Natural killer cell treated with Interleukin-12 subunit alpha and Interleukin-12 subunit beta and Interleukin-15 and Interleukin-18, amount 100 ng/mL, for 72 hours (primary cell): ENCODE measurements at places on chromosomes 12 and 14.

GRCh38 chr12:94962670-94963069, 40.8 kb downstream of the NDUFA12 start:
- DNase-seq = no peak

GRCh38 chr12:89862511-89863445, 154.1 kb upstream of the ATP2B1 start:
- peak; percentile 67 for DNase-seq

DNA sequence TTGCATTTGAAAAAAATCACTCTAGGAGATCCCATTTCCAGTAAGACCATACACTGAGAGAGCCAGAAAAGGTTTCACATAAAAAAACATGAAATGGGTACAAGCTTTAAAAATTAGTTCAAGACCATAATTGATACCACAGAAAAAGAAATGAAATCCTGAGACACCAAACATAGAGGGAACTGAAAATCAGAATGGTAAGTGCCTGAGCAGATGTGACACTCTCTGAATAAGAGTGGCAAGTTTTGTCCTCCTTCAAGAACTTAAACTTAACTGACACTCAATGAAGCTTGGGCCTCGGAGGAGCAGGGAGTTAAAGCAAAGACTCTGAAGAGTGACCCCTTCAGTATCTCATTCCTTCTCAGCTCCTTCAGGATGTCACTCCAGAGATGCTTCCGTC, 23.2 kb upstream of the PTGDR start:
- DNase-seq = no peak

DNA sequence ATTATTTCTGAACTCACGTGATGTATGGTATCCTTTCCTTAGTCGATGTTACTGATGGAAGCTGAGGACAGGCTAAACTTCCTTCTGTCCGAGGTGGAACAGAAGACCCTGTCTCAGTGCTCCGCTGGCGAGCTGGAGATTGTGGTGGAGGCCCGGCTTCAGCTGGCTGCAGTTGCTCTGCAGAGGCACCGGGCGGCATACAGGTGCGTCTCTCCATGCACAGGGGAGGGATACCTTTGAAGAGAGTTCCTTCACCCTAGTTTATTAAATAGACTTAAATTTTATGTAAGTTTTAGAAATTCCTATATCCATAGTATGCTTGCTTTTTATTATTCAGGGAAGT, 186.7 kb upstream of the NEDD1 start:
- no peak for DNase-seq

DNA sequence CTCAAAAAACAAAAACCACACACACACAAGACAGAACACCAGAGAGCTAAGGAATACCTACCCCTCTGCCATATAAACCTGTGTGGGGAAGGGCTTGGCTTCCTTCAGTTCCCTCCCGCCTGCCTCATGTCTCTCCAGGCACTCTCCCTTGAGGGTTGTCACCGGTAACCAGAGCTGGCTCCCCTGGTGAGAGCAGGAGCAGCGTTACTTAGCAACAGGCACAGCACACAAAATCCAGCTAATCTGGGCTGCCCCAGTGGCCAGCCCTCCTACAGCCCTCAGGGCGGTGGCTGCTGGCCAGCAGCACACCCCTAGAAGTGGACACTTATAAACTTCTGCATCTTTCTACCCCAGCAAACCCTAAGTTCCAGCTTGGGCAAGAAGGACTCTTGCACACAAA, 21.6 kb upstream of the NR4A1 start:
- DNase-seq = no peak

DNA sequence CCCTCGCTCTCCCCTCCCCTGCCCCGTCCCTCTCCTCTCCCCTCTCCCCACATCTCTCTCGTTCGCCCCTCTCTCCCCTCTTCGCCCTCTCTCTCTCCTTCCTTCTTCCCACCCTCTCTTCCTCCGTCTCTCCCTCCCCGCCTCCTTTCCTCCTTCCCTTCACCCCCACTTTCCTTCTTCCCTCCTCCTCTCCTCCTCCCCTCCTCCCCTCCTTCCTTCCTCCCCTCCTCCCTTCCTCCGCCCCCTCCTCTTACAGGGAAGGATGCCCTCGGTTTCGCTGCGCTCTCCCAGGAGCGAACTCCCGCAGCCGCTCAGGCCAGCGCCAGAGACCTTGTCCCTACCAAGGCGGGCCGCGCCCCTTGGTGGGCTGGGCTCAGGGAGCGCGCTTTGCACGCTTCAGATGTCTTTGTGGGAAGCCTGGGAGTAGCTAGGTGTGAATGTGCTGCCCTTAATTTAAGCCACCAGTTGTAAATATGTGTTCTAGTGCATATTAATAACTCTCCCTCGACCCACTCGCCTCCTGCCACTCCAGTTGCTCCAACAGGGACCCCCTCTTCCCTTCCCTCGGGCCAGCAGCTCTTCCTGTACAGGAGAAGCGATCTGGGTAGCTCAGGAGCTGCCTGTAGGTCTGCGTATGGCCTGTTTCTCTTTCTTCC, 13.3 kb upstream of the MAP3K9 start:
- no peak for DNase-seq

GRCh38 chr14:104280902-104281767, 142.7 kb downstream of the KIF26A start:
- DNase-seq = peak; percentile 44

GRCh38 chr14:23086565-23086964, 8.4 kb downstream of the ACIN1 start:
- DNase-seq = no peak

DNA sequence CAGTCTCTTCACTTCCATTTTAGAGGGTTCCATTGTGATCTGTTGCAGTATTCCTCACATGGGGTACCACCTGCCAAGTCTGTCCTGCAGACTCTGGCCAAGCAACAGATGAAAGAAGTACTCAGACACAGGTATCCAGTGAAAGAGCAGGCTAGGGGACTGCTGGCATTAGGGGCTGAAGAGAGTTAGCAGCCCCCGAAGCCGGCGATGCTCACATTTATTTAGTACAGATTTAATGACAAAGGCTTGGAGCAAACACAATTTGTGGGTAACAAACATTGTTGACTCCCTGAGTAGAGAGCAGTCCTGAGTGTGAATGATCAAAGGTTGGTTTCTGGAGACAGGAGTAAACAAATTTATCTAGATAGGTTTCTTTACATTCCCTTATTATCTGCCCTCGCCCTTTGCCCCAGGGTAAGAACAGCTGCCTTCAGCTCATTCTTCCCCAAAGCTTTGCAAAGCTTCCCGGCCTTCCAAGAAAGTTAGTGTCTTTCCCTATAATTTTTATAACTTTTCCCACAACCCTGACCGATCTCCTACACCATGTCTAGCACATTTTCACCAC, 144.8 kb downstream of the TMEM117 start:
- no peak for DNase-seq

GRCh38 chr12:1776170-1776921, 44.0 kb upstream of the LRTM2 start:
- no peak for DNase-seq

GRCh38 chr14:52312931-52313355, 1.2 kb upstream of the PTGER2 start:
- DNase-seq = no peak

DNA sequence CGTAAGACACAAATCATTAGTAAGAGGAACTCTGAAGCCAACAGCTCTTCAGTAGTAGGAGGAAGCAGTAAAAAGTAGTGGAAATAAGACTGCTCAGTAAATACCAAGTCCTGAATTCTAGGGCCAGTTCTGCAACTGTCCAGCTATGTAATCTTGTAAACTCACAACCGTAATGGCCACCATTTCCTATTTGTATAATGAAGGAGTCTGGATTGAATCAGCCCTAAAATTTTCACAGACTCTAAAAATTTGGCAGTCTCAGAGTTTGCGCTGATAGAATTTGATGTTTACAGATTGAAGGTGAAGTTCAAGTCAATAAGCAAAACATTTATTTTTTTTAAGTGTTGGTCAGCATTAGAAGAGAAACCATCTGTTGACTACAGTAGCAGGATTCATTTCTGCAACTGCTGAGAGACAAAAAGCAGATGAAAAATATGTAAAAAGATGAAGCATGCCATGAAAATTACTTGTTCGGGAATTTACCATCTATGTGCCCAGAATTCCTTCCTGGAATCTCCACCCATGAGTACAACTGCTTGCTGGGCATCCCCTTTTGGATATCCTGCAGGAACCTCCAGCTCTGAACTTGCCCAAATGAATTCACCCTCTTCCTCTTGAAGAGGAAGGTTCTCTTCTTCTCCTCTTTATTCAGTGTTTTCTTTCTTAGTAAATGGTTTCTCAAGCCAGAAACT, 47.5 kb downstream of the GALNT4 start:
- DNase-seq = no peak

GRCh38 chr12:92938638-92939037, 9.5 kb upstream of the EEA1 start:
- no peak for DNase-seq

- no peak for DNase-seq
These were observed 198.0 kb downstream of the ADGRD1 start for GRCh38 chr12:131151558-131152345.

- no peak for DNase-seq
These were observed 31.9 kb downstream of the KCTD10 start for GRCh38 chr12:109445191-109445609.

GRCh38 chr14:21902561-21903181, 229.1 kb upstream of the OR4E1 start:
- no peak for DNase-seq

DNA sequence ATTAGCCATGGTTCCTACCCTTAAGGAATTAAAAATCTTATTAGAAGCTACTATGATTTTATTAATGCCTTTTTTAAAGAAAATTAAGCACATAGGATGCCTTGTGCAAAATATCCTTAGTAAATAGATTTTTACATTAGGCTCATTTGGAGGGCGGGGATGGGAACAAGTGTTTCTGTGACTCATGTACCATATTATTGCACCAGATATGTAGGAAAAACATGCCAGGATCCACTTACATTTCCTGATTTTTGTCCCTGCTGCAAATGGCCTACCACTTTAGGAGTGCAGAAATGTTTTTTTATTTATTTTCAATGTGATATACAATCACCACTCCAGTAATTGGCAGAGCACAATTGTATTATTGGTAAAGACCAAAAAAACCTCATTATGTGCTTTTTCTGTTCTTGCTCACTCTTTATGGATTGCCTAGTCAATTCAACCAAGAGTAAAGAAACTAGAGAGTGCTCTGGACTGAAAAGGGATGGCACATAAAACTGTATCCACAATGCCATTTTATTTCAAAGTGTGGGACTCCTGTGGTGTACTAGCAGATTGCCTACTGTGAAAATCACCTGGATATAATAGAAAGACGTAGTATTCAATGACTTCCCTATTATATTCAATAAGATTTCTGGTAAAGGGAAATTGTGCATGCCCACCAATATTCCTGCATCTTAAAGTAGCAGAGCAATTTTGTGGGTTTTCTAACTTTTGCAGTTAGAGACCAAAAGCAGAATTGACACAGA, 86.9 kb downstream of the ANO6 start:
- no peak for DNase-seq

- DNase-seq = no peak
These were observed 364.3 kb upstream of the DDHD1 start for GRCh38 chr14:53517270-53517960.

DNA sequence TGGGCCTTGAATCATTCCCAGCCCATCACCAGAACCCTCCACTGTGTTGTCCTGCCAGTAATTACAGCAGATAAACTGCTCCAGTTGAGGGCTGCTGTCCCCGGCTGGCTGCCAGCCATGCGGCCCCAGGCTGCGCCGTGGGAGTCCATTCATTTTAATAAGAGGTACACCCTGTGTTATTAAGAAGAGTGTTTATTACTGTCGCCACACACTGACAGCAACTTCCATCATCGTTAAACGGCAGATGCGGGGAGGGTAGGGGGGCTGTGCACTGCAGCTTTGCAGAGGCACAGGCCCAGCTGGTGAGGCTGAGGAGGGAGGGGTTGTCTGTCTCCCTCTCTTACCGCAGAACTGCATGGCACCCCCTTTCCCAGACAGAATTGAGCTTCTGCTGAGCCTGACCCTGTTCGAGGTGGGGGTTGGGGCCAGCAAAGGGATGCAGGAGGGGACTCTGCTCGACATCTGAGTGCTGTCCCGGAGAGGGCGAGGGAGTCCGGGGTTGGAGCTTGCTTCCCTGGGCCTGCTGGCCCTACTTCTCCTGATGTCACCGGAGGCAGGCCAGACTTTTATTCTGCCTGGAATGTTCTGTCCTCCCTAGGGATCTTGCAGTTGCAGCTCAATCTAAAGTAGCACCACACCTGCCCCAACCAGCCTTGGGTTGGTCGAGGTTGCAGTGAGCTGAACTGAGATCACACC, 33.8 kb upstream of the GPATCH2L start:
- no peak for DNase-seq

GRCh38 chr12:106492857-106493256, 89.9 kb upstream of the RFX4 start:
- DNase-seq = no peak

GRCh38 chr12:107684990-107685359, 624 bp upstream of the PWP1 start:
- DNase-seq = no peak

- peak; percentile 40 for DNase-seq
These were observed 92.9 kb downstream of the CCDC92 start for GRCh38 chr12:123879691-123880090.

DNA sequence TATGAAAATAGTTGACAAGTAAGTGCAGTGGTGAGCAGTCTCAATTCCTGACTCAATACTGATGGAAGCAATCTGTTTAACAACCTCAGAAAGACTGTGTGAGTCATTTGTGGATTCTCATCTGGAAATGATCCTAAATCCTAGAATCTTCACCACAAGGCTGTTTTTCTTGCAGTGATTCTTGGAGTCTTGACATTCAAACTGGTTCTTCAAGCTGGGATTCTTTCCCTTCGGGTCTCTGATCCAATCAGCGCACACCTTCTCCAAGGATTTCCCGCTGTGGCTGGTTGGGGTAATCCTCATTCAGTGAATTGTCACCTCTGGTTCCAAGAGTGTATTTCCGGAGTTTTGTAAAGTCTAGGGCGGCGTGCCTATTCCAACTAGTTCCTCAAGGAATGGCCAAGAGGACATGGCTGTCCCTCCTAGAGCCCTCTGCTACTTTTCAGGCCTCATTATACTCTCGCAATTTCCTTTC, 37.7 kb upstream of the FOXJ2 start:
- DNase-seq = no peak

GRCh38 chr14:77557391-77557790, 58.8 kb upstream of the ISM2 start:
- DNase-seq = no peak

DNA sequence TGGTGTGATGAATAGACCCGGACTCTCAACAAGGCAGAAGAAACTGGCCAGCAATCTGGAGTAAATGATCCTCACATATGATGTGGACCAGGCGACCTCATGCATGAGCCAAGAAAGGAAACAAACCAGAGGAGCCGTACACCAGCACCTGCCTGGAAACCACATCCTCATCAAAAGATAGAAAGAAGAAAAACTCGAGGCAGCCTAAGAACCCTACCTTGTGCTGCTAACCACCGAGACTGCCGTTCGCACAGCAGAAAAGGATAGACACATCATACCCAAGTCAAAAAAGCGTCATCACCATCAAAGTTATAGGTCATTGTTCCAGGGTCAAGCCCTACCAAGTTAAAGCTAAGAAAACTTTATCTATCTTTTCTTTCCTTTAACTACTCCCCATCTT, 66.7 kb downstream of the RESF1 start:
- DNase-seq = no peak

GRCh38 chr12:51832354-51833107, 16.0 kb downstream of the FIGNL2 start:
- no peak for DNase-seq

GRCh38 chr12:52006726-52007157, at the start of gene TAMALIN:
TAMALIN (plus strand) TSS chr12:52006946; CDS start chr12:52007020, 74 bp downstream.
- peak; percentile 80 for DNase-seq
